NCI-H1417 (cell line): ENCODE measurements at places on chromosomes 4 and X.

DNA sequence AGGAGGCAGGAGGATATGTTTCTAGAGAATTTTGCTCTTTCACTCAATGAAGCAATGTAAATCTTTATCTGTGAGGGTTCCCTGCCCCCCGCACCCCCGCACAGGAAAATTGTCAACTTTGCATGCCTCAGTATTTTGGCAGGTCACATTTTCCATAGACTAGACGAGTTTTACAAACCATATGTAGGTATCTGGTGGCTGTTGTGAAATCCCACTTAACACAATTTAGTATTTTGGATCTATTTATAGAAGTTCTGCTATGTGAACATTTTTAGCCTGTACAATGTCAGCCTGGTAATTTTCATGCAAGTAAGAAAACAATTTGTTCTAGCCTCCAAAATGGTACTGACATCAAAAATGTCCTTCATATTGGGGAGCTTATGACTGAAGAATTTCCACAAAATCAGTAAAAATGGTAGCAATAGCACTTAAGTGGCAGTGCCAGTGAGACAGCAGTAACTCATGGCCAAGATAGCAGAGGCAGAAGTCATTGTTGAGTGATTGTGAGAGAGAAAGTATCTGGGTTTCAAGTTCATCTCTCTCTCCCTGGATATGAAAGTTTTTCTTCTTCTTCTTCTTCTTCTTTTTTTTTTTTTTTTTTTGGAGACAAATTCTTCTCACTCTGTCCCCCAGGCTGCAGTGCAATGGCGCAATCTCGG is 12.4 kb upstream of the FRYL start:
- no peak for DNase-seq

DNA sequence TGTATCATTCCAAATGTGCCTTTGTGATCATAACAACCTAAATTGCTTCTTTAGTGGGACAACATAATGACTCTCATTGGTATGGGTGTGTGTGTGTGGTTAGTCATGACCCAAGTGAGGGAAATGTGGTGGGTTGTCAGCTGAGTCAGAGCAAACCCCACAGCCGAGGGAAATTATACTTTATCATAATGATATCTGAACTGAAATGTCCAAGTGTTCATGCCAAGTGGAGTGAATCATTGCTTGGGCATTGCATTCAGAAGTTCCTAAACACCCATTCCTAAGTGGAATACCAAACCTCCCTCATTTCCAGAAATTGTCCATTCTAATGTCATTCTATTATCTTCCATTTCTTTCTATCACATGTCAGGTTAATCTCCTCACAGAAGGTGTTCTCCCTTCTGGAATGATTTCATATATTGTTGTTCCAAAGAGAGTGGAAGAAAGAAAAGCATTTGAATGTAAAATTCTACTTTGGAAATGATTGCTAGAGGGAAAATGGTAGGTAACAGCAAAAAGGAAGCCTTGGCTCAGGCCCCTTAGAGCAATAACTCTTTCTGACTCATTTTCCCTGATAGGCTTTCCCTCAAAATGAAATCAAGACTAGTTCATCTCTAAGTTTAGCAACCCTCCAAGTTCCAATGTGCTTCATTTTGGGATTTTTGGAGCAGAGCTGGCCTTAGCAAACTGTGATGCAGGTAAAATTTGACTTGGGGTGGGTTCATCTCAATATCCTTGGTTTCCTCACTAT is 230.7 kb upstream of the KCNIP4 start:
- DNase-seq: no peak

DNA sequence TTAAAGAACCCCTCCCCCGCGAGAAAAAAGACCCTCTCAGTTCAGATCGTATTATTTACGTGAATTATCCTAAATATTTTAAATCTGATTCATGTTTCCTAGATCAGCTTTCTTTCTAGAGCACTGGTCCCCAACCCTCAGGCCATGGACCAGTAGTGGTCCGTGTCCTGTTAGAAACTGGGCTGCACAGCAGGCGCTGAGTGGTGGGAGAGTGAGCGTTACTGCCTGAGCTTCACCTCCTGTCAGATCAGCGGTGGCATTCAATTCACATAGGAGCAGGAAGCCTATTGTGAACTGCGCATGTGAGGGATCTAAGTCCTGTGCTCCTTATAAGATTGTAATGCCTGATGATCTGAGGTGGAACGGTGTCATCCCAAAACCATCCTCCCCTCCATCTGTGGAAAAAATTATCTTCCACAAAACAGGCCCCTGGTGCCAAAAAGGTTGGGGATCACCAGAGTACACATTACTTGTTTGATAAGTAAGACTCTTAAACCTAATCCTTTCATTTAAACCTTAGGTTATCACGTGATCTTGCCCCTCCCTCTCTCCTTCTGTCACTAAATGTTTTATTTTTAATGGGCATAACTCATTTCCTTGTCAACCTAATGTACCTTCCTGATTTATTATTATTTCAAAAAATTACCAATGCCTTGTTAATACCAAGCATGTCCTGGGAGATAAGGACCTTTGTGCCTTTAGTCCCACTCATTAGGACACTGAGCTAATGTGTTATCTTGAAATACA is 442.9 kb downstream of the TLL1 start:
- no peak for DNase-seq

GRCh38 chr4:36310793-36311192 is 29.4 kb downstream of the DTHD1 start:
- no peak for DNase-seq

DNA sequence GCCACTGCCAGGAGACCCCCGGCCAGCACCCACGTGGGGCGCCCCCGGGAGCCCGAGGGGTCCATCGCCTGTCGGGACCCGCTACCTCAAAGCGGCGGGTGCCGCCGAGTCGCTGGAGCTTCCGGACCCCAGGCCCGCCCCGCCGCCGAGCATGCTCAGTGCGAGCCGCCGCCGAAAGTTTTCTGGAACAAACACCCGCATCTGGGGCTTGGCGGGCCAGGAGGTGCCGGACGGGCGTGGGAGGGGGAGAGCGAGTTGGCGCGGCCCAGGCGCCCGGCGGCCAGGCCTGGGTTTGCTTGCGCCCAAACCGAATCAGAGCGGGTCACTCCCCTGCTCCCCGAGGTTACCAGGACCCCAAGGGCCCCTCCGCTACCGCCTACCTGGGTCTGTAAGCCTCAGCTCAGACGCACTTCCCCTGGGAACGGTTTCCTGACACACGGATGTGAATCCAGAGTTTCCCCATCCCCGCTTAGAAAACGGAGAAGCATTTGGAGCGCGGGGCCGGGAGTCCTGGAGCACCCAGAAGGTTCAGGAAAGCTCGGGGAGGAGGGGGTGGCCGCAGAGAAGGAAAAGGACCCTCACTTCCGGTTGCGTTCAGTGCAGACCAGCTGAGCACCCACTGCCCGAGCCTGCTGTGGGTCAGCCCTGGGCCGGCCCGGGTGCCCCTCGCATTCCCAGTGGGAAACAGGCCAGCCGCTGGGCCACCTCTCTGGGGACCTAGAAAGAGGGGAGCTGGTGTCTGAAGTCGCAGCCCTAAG is at the start of gene EVC2:
Gene EVC2 (minus strand): TSS at position 111 of the 758 bp plus-strand sequence. CDS start 46 bp downstream, at position 65.
- DNase-seq: no peak

GRCh38 chr4:107666134-107666533 is 53.9 kb downstream of the PAPSS1 start:
- no peak for DNase-seq

DNA sequence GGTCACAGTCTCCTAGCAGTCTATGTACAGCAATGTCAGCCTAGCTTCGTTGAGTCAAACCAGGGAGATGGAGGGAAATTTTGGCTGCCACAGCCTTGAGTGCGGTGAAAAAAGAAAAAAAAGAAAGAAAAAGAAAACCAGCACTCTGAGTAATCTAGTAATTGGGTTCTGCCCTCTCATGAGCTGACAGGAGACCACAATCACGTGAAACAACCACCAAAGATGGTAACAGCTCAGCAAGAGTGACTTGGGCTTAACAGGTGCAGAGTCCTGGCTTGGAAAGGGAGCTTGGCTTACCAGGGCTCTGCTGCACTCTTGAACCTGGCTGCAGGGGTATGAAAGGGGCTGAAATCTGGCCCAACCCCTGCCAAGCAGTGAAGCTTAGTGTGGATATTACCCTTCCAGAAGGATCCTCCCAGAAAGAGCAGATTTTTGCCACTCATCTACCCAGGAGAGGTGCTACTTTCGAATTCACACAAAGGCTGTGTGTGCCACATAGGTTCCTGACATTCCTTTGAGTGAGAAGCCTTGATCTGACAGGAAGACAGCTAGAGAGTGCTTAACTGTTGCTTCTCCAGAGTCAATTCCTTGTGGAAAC is 350.3 kb downstream of the PTTG2 start:
- no peak for DNase-seq

DNA sequence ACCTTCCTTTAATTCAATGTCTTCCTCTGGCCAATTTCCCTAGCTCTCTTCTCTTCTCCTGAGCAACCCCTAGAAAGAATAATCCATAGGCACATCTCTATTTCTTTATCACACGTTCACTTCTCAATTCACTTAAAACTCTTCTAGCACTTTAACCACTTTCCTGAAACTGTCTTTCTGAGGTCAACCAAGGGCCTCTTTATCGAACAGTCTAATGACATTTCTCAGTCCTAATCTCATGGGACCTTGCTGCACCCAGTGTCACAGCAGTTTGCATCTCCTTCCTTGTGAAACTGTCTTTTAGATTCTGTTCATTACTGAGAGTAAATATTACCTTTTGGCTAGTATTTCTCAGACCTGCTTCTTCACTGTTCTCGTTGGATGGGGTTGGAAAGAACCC is 285.3 kb upstream of the RASGEF1B start:
- DNase-seq: no peak

DNA sequence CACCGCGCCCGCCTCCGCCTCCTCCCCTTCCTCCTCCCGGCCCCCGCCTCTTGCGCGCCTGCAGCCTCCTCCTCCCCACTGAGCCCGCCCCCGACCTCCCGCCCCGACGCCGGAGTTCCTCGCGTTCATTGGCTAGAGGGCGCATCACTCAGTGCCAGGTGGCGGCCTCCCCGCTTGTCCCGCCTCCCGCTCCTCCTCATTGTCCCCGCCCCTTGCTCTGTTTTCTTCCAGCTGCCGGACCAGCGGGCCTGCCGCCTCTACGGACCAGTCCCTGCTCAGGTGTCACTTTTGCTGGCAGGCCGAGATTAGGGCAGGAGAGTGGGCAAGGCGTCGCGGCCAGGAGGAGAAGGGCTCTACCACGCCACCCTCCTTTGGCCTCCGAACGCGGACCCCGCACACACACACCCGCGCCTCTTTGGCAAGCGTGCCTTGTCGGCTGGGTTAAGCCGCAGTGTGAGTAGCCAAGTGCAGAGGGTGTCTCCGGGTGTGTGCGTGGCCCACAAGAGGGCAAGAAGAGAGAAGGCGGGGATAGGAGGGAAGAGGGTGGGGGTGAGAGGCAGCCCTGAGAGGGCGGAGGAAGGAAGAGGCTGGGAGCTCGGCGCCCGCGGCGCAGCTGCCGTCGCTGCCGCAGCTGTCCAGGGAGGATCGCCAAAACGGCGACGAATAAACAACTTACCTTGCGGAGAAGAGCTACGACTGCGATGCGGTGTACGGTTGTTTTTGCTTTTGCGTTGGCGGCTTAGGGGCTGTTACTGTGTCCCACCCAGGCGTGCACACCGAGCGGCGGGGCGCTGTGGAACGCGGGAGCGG is 436 bp upstream of the PPP3CA start:
- peak; percentile 98 for DNase-seq

GRCh38 chrX:45766981-45767501 is 566.4 kb upstream of the DIPK2B start:
- DNase-seq: no peak

DNA sequence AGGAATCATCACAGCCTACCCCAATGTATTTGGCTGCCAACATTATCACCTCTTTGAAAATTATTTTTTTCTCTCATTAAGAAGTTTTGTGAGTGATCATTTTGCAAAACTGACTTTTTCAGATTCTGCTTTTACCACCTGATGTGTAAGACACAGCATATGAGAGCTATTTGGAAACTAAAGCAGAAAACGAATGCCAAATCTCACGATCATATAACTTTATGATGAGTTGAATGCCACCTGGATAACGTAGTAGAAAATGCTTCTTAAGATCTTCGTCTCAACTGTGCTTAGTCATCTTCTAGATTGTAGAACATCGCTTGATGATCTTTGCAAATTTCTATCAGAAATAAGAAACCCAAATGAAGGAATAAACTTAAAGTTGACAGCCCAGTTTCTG is 21.3 kb upstream of the GRXCR1 start:
- no peak for DNase-seq

DNA sequence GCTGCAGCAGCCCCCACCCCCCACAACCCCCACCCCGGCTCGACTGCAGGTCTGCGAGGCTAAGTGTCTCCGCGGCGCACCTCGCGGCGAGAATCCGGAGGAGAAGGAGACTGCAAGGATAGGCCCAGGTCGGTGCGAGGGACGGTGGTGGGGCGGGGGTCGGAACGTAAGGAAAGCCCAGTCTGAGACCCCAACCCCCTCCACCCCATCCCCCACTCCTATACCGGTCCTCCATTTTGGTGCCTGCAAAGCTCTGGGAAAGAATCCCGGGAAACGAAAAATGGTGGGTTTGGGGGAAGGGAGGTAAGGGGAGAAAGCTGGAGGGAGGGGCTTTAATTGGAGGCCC is 614 bp downstream of the BEX3 start:
- peak; percentile 61 for DNase-seq

DNA sequence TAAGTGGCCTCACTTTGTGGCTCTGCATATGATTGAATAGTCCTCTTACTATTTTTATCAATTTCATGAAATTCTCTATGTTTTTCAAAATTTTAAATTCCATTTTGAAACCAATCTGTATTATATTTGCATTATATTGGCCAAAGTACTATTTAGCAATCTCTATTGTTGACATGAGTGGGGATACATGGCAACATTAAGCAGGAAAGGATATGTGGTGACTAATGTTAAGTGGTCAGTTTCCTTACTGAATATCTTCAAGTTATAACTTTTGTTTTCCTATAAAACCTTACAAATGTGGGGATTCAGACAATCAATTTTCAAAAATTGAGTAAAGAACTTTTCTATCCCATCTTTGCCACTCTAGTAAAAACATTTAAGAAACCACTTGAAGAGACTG is 10.2 kb downstream of the BBS7 start:
- DNase-seq: no peak

DNA sequence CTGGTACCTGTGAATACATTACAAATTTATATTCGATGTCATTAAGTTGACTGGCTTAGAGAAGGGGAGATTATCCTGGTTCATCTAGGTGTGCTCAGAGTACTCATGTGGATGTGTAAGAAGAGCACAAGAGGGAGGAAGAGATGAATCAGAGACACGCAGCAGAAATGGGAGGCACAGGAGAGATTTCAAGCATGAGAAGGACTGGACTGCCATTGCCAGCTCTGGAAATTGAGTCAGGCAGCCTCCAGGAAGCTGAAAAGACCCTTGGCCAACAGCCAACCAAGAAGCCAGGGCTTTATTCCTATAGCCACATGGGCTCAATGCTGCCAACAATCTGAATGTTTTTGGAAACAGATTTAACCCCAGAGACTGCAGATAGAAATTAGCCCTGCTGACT is 1390.0 kb downstream of the STIM2 start:
- DNase-seq: no peak

GRCh38 chrX:80550722-80551121 is 130.5 kb downstream of the TENT5D start:
- DNase-seq: no peak

- peak; percentile 83 for DNase-seq
Measured at GRCh38 chr4:48945981-48946380, 39.4 kb upstream of the OCIAD2 start.

DNA sequence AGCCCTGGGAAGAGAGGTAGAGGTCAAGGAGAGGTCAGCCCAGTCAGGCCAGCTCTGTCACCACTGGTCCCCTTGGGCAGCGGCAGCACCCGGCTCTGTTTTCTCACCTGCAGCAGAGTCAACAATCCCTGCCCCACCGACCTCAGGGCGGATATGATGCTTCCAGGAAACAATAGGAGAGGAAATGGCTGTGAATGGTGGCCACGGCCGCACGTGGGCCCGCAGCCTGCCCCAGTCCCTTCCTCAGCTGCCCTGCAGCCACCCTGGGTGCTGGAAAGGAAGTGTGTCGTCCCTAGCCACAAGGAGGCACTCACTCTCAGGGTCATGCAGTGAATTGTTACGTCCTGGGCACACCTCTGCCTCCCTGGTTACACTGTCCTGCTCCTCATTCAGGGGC is 92.5 kb upstream of the ENPP6 start:
- no peak for DNase-seq
